Amygdala (tissue), 56 donors: ENCODE measurements at places on chromosomes 5 and 9.
A peak's percentile ranks its signal among the peaks of the same experiment; 100 is the strongest.

DNA sequence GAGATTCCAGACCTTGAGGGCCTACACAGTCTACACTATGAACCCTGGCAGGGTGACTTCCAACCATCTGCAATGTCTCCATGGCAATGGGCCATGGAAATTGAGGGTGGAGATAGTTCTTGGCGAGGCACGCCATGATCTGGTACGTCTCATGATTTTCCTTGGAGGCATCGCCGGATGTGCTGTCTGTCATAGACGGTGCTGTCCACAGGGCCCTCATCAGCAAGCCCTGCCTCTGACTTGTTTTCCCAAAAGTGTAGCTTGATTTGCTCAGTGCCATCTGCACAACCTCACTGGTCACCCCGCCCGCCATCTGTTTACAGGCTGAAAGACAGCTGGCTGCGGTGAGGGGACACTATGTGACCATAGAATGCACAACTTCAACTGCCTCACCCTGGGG is 73.5 kb downstream of the BOD1 start:
- no peak for DNase-seq

DNA sequence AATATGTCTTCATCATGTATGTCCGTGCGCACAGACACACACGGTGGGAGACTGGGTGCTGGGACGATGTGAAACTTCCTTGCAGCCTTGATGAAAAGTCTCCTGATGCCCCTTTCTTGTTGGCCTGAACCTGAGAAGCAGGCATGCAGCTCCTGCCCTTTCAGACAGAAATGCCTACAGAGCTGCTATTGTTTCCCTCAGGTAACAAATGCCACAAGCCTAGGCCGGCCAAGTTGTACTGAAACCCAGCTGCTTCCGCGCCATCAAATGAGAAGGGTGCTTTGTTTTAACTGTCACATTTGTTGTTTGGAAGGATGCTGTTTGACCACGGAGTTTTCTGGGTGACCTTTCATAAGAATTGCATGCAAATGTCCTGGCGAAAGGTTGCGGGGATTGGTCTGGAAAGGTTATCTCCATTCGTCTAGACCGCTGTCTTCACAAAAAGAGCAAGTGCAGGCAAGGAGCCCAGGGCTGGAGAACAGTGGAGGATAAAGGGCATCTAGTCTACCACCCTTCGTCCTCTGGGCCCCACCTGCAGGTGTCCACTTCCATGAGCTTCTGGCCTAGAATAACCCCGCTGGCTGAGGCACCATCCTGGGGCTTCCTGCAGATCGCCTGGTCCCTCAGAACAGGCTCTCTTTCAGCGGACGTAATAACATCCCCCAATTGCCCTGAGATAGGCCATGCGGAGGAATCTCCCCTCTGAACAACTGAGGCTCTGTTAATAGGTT is 197.2 kb downstream of the SEMA6A start:
- DNase-seq: no peak

GRCh38 chr5:132641841-132642240 is 16.1 kb upstream of the IL13 start:
- no peak for DNase-seq

DNA sequence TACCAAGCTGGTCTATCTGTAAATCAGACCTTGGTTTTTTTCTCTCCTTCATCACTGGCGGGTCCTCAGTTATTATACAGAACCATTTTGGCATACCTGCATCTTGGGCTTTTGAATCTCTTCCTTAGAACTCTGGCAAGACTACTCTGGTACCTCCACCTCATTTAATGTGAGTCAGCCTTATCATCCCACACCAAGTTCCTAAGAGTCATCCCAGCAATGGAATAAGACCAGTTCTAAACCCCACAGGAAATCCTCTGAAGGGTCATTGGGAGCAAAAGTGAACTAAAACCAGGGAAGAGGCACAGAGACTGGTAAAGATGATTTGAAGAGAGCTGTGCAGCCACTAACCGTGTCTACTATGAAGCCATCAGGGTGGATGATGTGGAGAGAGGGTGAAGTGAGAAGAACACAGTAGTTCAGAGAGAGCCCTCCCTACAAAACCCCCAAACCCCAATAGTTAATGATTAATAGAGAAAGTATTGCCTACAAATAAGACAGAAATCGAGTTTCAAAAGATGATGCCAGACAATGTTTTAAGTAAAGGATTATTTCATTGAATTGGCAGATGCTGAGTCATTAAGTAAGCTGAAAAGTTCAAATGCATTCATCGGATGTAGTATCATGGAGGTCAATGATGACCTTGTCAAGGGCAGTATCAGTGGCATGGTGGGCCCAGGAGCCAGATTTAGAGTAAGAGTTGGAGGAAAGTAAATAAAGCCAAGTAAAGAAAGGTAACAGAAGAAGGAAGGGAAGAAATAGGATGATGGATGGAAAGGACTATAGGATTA is 85.4 kb downstream of the PCSK1 start:
- no peak for DNase-seq

DNA sequence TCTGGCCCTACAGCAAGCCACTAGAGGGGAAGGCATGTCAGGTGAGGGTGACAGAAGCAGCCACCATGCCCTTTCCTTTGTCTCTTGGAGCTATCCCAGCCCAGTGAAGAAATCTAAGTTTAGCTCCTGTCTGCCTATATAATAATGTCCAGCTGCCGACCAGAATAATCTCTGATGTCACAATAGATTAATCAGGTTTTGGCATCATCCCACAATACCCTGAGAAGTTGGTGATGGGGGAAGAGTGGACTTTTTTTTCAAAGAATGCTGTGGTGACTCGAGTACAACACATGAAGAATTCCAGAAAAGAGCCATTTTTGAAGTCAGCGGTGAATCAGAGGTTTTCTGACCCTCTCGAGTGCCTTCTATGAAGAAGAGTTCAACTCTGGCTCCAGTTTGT is 1.7 kb upstream of the TSLP start:
- DNase-seq: no peak

DNA sequence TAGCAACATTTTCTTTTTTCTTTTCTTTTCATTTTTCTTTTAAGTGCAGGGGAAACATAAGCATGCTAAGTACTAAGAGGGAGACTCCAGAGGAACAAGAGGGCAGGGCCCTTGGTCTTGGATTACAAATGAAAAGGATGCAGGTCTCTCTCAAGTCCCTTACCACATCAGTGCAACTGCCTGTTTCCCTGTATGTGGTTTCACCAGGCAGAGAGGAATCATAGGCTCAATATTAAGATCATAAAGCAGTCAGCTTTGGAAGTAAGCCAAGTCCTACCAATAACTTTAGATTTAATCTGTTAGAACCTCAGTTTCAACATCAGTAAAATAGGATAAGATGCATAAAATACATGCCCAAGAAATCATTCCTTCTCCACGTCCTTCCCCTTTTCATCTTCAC is 422.7 kb upstream of the PAPPA start:
- DNase-seq: no peak

- no peak for DNase-seq
Observed at GRCh38 chr5:117872798-117873368, 1115.5 kb downstream of the DTWD2 start.

DNA sequence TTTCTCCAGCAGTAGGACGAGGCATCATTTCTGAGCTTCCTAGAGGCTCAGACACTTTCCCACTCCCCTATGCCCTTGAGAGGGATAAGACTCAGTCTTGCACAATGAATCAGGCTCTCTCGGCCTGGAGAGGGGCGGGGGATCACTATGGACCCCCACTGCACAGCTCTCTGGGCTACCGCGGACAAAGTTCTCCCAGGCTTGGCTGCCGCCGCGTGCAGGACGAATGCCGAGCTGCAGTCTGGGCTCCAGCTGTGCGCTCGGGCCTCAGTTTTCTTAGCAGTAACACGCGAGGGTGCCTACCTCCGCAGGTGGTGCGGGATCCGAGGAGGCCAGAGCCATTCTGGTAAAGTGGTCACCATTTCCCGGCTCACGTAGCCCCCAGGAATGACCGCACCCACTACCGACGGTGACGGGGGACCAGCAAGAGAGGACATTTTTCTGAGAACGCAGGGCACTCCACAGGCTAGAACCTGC is 3.4 kb upstream of the MYORG start:
- no peak for DNase-seq

DNA sequence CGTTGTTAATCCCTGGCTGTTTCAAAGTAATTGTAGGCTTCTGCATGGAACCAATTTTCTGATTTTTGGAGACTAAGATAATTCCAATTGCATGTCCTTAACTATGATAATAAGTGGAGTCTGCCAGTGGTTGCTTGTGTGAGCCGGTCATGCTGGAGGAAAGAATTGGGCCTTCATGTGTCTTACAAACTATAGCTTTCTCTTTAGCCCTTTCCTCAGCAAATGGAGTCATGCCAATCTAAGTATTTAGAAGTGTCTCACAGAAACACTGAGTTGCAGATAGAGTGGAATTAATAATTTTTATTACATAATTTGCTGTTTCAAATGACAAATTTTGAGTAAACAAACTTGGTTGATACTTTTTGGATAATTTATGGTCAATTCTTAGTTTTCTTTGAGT is 200.4 kb downstream of the FBXL7 start:
- DNase-seq: no peak

DNA sequence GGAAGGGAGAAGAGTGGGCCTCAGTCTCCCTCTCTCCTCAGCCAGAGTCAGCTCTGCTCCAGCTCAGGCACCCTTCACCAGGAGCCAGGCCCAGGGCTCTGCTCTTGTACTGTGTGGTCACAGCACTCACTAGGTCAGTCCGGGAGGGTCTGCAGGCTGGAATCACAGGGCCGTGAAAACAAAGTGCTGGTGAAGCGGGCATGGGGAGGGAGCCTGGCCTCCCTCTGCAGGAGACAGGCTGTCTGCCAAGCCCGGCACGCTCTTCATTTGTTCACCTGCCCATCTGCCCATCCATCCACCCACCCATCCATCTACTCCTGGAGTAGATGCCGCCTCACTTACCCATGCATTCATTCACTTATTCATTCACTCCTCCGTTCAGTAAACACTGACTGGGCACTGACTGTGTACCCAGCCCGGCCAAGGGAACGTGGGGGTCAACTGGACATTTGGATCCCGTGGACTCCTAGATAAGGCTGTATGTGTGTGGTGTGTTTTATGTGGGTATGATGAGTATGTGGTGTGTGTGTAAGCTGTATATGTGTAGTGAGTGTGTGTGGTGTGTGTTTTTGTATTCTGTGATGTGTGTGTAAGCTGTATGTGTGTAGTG is 3.6 kb downstream of the SPAAR start:
- no peak for DNase-seq

DNA sequence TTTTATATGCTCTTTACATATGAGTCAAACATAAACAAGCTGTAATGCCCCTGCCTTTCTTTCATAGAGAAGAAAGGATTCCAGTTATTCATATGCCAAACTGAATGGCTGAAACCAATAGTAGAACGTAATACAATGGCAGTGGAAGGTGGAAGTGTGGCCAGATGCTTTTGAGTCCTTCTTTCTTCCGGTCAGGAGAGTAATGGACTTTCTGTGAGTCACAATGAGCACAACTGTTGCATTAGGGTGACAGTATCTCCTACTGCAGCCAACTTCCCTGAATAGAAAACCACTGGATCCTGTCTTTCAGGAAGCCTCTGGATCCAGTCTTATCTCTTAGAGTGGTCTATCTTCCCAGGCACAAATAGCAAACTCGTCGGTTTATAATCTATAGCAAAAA is 855.2 kb downstream of the MAT2B start:
- no peak for DNase-seq

DNA sequence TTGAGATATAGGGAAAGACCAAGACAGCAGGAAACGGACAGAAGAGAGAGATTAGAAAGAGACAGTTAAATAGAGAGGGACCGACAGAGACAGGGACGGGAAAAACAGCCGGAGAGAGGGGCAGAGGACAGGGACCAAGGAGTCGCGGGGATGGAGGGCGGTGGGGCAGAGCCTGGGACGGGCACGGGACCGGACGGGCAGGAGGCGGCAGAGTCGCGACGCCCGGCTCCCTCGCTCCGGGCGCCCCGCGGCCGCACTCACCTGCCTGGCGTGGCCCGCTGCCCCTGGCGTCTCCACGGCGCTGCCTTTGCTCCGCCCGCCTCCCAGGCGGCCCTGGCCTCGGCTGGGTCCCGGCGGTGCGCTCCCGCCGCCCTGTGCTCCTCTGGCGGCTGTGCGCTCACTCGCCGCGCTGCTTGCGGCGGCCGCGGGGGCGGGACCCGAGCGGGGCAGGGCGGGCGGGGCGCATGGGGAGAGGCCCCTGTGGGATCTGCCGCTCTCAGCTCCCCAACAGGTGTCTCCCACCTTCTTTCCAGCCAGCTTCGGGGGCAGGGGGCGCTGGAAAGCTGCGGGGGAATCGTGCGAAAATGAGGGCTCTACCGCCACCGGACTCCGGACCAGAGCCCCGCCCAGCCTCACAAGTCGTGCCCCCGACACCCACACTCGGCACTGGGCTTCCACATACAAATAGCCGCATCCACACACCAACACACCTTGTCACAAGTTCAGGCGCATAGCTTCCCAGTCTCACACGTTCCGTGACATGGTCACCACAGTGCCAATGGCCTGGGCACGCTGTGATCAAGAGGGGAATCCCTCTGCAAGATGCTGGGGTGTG is at the start of gene ARID3C:
ARID3C (minus strand) TSS at position 411 of the 835 bp plus-strand sequence. CDS start 1,052 bp downstream, outside the sequence.
- no peak for DNase-seq

GRCh38 chr5:121503111-121503840 is 348.4 kb upstream of the FTMT start:
- no peak for DNase-seq

GRCh38 chr5:72622170-72622760 is 115.1 kb upstream of the ZNF366 start:
- DNase-seq: no peak

GRCh38 chr5:175814691-175815090 is 56.7 kb upstream of the CPLX2 start:
- peak; percentile 28 for DNase-seq

- no peak for DNase-seq
Observed at GRCh38 chr9:24041160-24041690, 215.2 kb upstream of the ELAVL2 start.

- peak; percentile 42 for DNase-seq
Observed at GRCh38 chr5:180070756-180071530, 616 bp downstream of the RNF130 start.

DNA sequence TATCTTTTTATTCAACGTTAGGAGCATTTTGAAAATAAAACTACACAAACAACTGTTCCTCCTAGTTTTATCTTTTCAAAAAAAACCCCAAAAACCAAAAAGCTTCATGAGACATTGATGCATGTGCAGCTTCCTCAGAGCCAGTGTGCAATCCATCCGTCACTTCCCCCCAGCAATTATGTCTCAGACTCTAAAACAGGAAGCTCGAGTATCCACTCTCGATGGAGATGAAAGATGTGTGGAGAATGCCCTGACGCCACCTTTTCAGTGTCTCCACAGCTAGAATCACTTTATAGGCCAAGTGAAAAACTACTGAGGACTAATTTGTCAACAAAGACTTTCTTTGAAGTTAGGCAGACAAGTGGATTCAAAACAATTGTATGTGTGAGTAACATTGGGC is 408.9 kb upstream of the SMARCA2 start:
- DNase-seq: no peak

DNA sequence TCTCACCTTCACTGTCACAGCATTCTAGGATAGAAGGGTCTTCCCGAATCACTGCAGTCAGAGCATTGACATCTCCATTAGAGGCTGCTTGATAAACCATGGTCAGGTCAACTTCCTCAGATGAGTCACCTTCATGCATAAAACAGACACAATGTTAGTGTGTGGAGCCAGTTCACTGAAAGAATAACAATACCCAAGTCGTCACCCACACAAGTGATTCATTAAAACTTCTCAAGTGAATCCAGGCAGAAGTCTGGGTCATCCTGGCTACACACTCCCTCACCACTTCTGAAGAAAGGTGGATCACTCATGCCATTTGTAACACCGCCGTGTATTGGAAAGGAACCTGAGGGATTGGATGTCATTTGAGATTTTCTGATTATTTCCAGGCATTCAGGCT is 49.6 kb downstream of the ANKRD55 start:
- DNase-seq: no peak
